ENCODE measurements at places on chromosomes 1 and 21. TPM values are rescaled to one million over a fixed set of nuclear protein-coding genes. Genes with fewer than 3 reads are reported as not detected.

MSH4 gene
- polyA plus RNA-seq: 0.66 TPM

ADAMTS1 gene
- 147 TPM for polyA plus RNA-seq

RBP7 gene
- 0.60 TPM for polyA plus RNA-seq

TTC24 gene
- polyA plus RNA-seq: 0.24 TPM

PDE9A gene
- polyA plus RNA-seq: 23.9 TPM

RRP15 gene
- polyA plus RNA-seq: 28.3 TPM

ZNF593OS gene
- 1.0 TPM for polyA plus RNA-seq

OR2L8 gene
- not detected for polyA plus RNA-seq

ADGRL2 gene
- 234 TPM for polyA plus RNA-seq

PRAMEF27 gene
- not detected for polyA plus RNA-seq

All from left lung (tissue), 14 donors.